ENCODE measurements at places on chromosomes 16 and 17. TPM values are rescaled to one million over a fixed set of nuclear protein-coding genes. Genes with fewer than 3 reads are reported as not detected.

DNA sequence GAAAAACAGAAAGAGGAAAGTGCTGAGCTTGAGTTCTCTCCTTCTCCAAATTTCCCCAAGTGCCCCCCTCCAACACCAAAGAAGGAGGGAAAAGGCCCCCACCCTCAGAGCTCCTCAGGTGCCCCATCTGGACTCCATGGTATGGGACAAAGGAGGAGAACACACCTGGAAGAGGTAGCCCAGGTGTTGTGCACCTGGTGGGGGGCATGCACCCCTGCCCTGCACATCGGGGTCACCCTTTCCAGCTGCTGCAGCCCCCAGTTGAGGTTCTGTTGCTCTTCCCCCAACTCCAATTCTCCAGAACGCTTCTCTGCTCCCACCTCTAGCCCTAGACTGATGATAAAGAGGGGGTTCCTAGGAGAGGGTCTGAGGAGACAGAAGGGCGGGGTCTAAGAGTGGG is 3.0 kb upstream of the COL1A1 start:
- DNase-seq, result no peak

- DNase-seq, result no peak
These were observed 22.0 kb upstream of the PHLPP2 start for GRCh38 chr16:71746442-71747046.

GRCh38 chr16:57301126-57301817 is 16.8 kb upstream of the PLLP start:
- no peak for DNase-seq

DNA sequence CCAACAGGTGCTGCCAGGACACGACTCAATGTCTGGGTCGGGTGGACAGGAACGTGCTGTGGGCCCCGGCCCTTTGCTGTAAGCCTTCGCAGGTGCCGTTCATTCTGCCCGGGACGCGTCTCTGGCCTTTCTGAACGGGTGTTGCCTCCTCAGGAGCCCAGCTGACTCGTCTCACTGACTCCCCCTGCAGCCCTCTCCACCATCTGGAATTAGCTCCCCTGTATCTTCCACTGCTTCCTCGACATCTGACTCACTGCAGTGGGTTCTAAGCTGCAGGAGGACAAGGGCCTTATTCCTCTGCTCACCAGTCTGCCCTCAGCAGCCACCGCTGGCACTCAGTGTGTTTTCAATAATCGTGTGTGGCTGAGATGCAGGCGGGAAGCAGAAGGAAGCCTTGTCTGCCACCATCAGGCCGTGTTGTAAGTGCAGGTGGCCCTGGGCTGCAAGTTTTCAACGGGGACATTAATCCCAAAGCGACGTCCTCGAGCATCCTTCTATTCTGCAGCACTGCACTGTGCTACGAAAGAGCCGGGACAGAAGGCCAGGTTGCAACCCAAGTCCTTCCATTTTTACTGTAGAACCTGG is 256.2 kb downstream of the FOXL1 start:
- DNase-seq, result no peak

DNA sequence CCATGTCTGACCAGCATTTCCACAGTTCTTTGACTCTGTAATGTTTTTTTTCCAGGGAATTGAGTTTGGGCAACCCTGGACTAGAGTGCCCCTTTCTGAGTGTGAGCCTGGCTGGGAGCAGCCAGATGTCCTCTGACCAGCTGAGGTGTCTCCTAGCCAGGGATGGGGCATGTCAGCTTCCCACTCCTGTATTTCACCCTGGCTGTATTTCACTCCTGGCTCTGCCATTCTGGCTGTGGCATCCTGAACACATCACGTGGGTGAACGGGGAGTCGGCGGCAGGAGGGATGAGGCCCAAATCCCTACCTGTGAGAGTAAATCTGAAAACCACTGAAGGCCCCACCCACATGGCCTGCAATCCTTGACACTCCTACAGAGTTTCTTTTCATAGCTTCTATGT is 31.3 kb downstream of the KDM8 start:
- no peak for DNase-seq

DNA sequence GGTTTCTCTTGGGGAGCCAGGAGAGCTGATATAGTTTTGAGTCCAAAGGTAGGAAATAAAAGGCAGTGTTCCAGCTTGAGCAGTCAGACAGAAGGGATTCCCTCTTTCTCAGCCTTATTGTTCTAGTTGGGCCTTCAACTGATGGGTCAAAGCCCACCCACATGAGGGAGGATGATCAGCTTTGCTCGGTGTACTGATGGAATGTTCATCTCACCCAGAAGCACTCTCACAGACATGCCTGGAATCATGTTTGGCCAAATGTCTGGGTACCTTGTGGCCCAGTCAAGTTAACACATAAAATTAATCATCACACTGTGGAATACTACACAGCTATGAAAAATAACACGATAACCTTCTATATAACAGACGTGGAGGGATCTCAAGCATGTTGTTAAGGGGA is 23.1 kb upstream of the KCNG4 start:
- no peak for DNase-seq

DNA sequence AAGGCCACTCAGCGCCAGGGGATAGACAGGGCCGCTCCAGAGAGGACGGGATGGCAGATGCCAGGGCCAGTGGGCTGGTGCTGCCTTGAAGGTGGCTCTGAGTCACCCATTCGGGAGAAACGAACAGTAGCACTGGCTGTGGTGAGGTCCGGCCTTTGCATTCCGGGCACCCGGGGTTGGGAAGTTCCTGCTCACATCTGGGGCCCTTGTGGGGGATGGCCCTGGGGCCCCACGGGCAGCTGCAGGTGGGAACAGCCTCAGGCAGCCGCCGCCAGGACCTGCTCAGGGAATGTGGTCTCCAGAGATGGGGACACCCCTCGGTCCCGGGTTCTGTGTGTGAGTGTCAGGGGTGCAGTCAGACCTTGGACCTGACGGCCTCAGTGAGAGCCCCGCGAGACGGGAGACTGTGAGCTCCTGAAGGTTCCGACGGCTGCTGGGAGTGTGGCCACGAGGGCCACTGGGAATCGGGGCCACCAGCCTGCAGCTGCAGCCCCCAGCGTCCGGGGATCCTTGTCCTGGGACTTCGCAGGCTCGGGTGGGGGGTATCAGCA is 1.4 kb downstream of the CBFA2T3 start:
- DNase-seq, result peak; percentile 73

DNA sequence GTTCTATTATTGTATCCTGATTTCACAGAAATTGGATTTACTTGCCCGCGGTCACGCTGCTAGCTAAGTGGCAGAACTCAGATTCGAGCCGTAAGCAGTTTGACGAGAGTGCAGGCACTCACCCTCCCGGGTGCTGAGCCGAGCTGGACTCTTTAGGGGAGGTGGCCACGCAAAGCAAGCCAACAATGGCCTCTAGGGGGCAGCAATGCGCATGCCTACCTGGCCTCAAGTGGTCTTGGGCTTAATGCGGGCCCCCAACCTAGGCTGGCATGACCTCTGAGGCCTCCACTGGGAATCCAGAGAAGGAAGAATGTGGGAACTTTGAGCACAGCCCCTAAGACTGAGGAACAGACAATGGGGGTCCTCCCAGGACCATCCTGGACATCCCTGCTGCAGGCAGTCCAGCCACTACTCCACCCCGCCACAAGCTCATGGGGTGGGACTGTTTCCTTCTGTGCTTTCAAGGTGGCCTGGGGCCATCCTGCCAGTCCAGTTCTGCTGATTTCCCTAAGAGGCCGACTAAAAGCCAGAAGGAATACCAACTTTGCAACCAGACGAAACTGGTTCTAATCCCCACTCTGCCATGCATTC is 276.5 kb downstream of the XYLT1 start:
- peak; percentile 84 for DNase-seq

DNA sequence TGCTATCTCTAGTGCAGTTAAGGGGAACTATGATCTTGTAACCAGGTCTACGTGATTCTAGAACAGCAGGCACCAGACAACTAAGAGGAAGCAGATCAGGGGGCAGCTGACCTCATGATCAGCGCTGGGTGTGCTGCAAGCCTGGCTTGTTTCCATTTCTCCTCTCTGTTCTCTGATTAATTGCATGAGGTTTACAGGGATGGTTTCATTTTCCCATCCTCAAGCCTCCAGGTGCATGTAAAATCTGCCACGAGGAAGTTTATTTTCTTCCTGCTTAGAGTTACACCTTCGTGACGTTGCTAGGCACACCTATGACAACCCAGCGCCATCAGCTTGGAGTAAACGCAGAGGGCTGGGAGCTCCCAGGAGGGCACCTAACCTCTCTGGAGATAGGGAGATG is 4.3 kb upstream of the NUPR1 start:
- DNase-seq, result no peak

The IL34 gene
- total RNA-seq, result 2.0 TPM

The NOTUM gene
- 0.89 TPM for total RNA-seq

The TMEM94 gene
- total RNA-seq, result 50.3 TPM

The COTL1 gene
- 18.4 TPM for total RNA-seq

The ATP2C2 gene
- total RNA-seq, result not detected
